ENCODE measurements at places on chromosomes 11 and 22. TPM values are rescaled to one million over a fixed set of nuclear protein-coding genes. Genes with fewer than 3 reads are reported as not detected.
A peak's percentile ranks its signal among the peaks of the same experiment; 100 is the strongest.

DNA sequence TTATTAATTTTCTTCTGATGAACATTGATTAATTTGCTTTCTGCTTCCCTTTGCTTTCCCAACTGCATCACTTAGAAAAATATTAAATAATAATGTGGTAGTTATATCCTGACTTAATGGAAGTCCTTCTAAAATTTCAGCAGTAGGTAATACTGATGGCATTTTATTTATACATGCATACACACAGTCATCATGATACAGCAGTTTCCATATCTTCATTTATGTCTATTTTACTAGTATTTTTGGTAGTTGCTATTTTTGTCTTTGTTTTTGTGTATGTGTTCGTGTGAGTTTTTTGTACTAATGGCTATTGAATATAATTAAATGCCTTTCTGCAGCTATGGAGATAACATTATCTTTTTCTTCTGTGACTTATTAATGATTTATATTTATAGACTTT is 484.7 kb upstream of the CNTN5 start:
- H3K36me3 ChIP-seq = no peaks in the 10 kb centered on the region
- no peak overlapping the region for H3K27ac ChIP-seq
- H3K4me1 ChIP-seq = peaks cover 8% of the 10 kb centered on the region

GRCh38 chr11:12182302-12182675 is 71.9 kb downstream of the MICAL2 start:
- H3K27ac ChIP-seq = no peak overlapping the region
- peaks cover 22% of the 10 kb centered on the region for H3K4me1 ChIP-seq
- DNase-seq = no peak
- no peak overlapping the region for H3K4me3 ChIP-seq
- H3K27me3 ChIP-seq = no peaks in the 10 kb centered on the region
- no peaks in the 10 kb centered on the region for H3K36me3 ChIP-seq

DNA sequence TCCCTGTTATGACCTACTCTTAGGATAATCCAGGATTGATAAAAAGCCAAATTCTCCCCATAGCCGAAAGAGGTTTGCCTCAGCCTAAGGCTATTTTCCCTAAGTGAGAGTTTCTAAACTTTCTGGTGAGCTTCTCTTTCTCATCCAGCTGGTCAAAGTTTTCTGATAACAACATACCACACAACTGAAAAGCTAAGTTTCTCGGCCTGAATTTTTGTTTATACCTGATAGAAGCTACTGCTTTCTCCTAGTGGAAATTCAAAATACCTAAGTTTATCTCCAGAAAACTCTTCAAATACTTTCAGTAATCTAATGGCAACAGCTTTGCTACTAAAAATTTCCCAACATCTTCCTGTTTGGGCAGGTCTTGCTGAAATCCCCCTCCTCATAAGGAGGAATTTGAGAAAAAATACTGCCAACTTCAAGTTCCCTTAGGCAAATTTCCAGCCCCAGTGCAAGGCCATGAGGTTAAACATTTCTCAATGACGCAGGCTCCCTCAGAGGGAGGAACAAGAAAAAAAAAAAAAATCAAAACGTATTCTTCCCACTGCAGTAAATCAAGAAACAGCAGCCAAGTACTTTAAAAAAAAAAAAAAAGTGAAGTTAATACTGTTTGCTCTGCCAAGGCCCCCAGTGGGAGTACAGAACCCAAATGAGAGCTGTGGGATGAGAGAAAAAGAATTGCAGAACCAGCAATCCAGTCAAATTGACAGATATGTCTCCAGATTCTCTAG is 127.0 kb downstream of the MRTFA start:
- no peak overlapping the region for H3K4me3 ChIP-seq
- H3K27ac ChIP-seq = no peak overlapping the region
- no peak for DNase-seq
- H3K36me3 ChIP-seq = no peaks in the 10 kb centered on the region
- no peaks in the 10 kb centered on the region for H3K27me3 ChIP-seq

DNA sequence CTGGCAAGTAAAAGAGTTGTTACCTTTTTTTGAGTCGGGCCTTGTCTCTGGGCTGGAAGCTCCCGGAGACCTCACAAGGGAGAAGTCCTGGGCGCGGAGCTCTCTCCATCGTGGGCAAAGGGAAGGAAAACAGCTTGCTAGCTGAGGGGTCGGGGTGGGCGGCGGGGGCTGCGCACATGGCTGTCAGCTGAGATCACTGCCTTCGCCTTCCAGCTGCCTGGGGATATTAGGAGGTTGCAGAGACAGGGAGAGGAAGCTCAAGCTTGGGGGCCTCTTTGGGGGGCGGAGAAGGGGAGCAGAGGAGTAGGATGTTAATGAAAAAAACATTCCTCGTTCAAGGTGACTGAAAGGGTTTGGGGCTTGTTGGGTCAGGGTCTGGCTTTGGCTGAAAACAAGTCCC is 49.2 kb upstream of the ALX4 start:
- no peak overlapping the region for H3K27ac ChIP-seq
- no peak for DNase-seq
- no peaks in the 10 kb centered on the region for H3K4me1 ChIP-seq
- no peaks in the 10 kb centered on the region for H3K27me3 ChIP-seq
- H3K36me3 ChIP-seq = no peaks in the 10 kb centered on the region

GRCh38 chr11:18706330-18707243 is 8.0 kb downstream of the TMEM86A start:
- H3K36me3 ChIP-seq = no peaks in the 10 kb centered on the region
- no peak overlapping the region for H3K4me3 ChIP-seq
- H3K4me1 ChIP-seq = no peaks in the 10 kb centered on the region
- no peak for DNase-seq
- H3K27ac ChIP-seq = no peak overlapping the region

OR51E2 gene
- total RNA-seq = not detected

RBM4B gene
- total RNA-seq = 40.6 TPM

GRCh38 chr22:38196791-38197419 is 4.9 kb upstream of the MAFF start:
- DNase-seq = no peak
- no peak overlapping the region for H3K27ac ChIP-seq
- no peak overlapping the region for H3K4me3 ChIP-seq
- no peaks in the 10 kb centered on the region for H3K4me1 ChIP-seq
- no peaks in the 10 kb centered on the region for H3K36me3 ChIP-seq

DNA sequence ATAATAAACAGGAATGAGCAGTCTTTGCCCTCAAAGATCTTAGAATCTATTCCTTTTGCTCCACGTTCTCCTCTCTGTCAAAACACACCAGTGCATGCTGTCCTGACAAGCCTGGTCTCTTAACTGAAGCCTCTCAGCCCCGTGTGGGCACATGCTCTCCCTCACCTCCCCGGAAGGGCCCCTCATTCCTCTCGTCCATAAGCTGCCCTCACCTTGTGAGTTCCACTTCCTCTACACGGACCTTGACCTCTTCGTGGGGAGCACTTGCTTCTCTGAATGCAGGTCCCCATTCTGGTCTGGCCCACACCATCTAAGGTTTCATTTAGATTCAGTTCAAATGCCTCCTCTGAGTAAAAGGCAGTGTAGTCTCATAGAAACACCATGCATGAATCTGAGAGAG is 412.3 kb upstream of the SYN3 start:
- no peak for DNase-seq
- no peak overlapping the region for H3K4me3 ChIP-seq
- peaks cover 10% of the 10 kb centered on the region for H3K4me1 ChIP-seq
- H3K27ac ChIP-seq = no peak overlapping the region

PTPN5 gene
- 8.5 TPM for total RNA-seq

DNA sequence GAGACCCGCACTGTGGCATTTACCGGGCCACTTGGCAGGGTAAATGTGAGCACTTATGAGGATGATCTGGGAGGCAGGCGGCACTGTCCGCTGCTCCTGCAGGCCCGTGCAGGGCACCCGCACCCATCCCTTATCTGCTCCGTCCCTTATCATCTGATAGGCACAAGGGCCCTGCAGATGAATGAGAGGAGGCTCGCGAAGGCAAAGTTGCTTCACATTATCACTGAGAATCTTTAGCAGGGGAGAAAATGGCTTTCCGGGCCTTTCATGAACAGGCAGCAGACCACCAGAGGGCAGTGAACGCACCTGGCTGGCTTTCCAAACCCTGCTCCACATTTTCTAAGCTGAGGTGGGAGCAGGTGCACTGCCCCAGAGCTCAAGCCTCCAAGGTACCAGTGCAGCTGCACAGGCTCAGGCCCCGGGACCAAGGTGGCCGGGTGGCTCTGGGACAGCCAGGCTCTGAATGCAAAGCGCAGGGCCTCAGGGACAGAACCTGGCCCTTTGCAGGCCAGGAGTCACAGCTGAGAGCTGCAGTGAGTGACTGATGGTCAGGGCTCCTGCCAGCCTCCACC is 165.6 kb downstream of the SHANK2 start:
- H3K4me3 ChIP-seq = no peak overlapping the region
- no peaks in the 10 kb centered on the region for H3K36me3 ChIP-seq
- DNase-seq = peak; percentile 82

- no peaks in the 10 kb centered on the region for H3K27me3 ChIP-seq
- no peak for DNase-seq
These were observed 58.6 kb downstream of the DDIAS start for GRCh38 chr11:82959987-82960778.

- H3K27ac ChIP-seq = no peak overlapping the region
- H3K27me3 ChIP-seq = peaks cover 29% of the 10 kb centered on the region
- H3K36me3 ChIP-seq = no peaks in the 10 kb centered on the region
- peak; percentile 77 for DNase-seq
- H3K4me1 ChIP-seq = peaks cover 51% of the 10 kb centered on the region
These were observed 8.4 kb downstream of the TSPAN4 start for GRCh38 chr11:850775-851763.

DNA sequence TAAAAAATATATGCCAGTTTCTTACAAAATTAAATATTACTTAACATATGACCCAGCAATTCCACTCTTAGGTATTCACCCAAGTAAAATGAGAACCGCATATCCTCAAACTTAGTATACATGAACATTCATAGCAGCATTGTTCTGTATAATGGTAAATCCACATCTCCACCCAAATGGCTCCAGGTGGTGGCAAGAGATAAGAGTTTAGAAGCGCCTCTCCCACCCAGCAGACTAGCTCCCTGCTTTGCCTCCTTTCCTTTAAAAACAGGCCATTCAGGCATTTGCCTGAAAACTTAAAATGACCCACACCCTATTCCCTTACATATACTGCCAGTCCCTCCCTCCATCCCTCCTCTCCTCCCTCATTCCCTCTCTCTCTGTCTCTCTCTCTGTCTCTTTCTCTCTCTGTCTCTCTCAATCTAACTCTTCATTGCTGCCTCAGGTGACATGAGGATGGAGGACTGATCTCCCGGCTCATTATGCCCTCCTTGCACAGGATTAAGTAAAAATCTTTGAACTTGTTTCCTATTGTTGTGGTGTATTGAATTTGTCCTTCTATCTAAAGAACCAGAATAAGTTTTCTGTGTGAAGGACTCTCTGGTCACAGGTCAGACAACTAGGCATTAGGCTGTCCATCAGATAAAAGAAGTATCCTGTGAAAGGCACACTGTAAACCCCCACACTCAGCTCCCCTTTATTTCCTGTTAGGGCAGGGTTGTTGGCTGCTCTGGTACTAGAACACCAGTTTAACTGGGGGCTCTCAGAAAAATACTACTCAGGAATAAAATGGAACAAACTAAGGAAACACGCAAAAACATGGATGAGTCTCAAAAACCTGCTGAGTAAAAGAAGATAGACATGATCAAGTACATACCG is 48.3 kb downstream of the RRP8 start:
- H3K27me3 ChIP-seq = no peaks in the 10 kb centered on the region
- no peak for DNase-seq
- no peak overlapping the region for H3K27ac ChIP-seq
- no peaks in the 10 kb centered on the region for H3K4me1 ChIP-seq
- no peak overlapping the region for H3K4me3 ChIP-seq

- H3K4me3 ChIP-seq = no peak overlapping the region
- H3K27ac ChIP-seq = no peak overlapping the region
- H3K27me3 ChIP-seq = no peaks in the 10 kb centered on the region
These were observed 14.4 kb downstream of the GRAP2 start for GRCh38 chr22:39915295-39915726.

Measured in neural progenitor cell (in vitro differentiated cells).